ENCODE measurements at places on chromosomes 3 and 15.

DNA sequence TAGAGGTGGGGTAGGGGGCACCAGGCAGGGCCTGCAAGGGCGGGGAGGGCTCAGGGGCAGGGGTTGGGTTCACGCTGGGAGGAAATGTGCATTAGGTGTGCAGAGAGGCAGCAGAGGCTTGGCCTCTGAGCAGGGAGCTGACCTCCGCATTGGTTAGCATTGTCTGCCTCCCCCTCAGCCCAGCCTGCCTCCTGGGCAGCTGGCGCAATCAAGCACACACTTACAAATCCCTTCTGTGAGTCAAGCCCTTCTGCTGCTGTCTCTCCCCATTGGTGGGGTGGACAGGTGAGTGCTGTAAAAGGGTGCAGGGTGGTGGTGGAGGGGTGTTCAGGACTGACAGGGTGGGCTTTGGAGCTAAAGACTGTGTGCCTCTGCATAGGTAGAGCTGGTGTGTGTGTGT is 9.3 kb downstream of the LOXL1 start:
- no peak for DNase-seq

DNA sequence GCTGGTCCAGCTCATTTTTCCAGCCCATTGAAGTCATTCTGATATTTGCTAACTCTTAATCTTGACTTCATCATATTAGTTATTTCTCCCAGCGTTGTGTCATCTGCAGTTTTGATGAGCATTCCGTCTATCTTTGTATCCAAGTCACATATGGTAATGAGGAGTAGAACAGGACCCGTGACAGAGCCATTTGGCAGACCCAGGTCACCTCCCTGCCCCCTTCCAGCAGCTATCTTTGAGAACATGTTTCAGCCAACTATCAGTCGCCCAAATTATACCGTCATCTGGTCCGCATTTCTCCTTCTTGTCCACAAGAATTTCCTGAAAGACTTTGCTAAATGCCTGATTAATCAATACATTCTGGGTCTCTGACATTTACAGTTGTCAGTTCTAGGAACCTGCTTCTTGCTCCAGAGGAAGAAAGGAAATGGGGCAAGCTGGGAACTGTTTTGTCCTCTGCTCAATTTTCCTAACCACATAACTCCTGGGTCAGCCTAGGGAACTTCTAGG is 347.1 kb upstream of the NR2E3 start:
- DNase-seq = no peak

DNA sequence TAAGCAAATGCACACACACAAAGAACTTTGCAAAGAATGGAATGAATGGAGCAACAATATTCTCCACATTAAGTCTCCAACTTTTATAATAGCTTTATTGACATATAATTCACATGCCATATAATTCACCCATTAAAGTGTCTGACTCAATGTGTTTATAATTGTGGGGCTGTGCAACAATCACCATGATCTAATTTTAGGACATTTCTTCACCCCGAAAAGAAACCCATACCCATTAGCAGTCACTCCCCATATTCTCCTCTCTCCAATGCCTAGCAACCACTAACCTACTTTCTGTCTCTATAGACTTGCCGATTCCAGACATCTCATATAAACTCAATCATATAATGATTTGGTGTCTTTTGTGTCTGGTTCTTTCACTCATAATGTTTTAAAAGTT is 22.6 kb downstream of the VGLL4 start:
- DNase-seq = no peak

DNA sequence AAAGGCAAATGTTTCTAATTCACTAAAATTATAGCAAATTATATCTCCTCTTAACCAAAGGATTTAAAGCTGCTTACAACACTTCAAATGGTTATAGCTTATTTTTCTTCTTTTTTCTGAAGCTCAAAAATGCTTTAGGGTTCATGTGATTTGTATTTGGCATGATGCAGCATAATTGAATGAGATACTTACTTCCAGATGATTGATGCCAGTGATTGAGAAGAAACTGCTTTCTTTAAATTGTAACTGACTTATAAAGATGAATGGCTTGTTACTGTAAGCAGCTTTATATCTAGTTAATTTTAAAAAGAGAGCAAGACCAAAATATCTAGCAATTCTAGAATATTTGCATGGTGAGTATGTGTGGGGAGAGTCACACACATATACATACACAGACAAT is 270.7 kb upstream of the THRB start:
- DNase-seq = no peak

GRCh38 chr15:91032919-91033803 is 10.8 kb upstream of the VPS33B start:
- DNase-seq = peak; percentile 47

DNA sequence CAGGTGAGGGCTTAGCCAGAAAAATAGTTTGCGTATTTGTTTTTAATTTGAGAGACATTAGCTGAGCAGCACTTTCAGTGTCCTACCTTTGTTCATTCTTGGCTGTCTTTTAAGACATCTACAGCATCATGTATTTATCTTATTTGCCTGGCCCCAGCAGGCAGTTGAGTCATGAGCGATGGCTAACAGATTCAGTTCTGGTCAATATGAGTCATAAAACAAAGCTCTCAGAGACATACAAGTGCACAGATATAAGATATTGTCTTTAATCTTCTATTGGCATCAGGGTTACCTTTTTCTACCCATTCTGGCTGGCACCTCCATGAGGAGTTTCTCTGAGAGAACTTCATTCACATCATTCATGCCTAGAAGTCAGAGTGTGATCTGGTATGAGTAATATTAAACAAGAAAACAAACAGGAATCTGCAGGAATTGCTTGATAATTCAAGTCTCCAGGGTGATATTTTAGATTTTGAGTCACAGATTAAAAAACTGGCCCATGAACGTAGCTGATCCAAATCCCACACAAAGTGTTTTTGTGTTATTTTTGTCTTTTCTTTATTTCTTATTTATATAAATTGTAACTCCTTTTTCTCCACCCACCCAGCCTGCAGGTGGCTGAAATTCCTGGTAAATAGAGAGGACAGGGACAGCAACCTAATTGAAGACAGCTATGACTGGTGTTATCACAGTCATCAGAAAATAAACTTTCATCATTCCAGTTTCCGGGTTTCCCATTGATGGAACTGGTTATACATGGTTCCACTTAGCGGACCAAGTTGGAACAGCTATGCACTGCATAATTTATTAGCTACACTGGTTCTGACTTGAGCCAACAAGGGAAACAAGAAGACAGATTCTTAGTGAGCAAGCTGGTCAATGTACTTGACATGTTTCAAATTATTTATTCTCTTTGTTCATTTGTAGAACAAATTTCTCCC is 47.3 kb downstream of the PLSCR2 start:
- no peak for DNase-seq

GRCh38 chr3:20391644-20392043 is 205.6 kb upstream of the SGO1 start:
- no peak for DNase-seq

- DNase-seq = no peak
Observed at GRCh38 chr3:173886-174285, 22.7 kb upstream of the CHL1 start.

GRCh38 chr3:195170496-195170895 is 100.5 kb downstream of the XXYLT1 start:
- DNase-seq = peak; percentile 44

- DNase-seq = no peak
Observed at GRCh38 chr3:59555593-59556315, 505.9 kb upstream of the CFAP20DC start.
